ENCODE measurements at places on chromosomes 1 and 21.

DNA sequence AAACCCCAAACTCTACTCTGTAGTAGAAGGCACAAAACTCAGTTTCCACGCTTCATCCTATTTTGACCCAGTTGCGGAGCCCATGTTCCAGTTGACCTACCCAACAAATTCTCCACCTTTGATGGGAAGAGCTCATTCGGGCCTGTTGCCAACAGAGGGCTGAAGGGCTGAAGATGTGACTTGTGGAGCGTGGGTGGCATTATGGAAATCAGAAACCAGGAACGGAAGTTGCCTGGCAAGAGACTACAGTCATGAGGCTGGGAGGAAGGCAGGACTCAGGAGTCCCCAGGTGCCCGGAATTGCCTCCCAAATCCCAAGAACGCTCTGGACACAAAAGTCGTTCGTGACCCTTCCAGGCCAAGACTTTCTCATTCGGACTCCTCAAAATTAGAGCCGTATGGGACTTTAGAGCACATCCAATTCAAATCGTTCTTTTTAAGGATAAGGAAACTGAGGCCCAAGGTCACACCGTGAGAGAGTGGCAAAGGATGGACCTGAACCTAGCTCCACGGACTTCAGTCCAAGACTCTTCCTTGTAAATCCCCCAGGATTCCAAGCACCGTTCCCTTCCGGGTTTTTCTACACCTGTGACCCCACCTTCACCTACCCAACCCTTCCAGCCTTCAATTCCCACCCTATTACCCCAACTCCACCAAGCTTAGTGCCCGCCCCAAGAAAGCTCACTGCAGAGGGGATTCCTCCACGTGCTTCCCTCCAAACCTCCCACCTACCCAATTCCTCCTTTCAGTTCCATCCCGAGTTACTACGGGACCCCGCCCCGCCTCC, 739 bp downstream of the SMG5 start:
- peaks cover 20% of the 10 kb centered on the region for H3K36me3 ChIP-seq
- DNase-seq, result no peak
- no peaks in the 10 kb centered on the region for H3K27me3 ChIP-seq
- peaks cover 39% of the 10 kb centered on the region for H3K4me1 ChIP-seq
- peak overlapping the region; percentile 95 for H3K4me3 ChIP-seq

DNA sequence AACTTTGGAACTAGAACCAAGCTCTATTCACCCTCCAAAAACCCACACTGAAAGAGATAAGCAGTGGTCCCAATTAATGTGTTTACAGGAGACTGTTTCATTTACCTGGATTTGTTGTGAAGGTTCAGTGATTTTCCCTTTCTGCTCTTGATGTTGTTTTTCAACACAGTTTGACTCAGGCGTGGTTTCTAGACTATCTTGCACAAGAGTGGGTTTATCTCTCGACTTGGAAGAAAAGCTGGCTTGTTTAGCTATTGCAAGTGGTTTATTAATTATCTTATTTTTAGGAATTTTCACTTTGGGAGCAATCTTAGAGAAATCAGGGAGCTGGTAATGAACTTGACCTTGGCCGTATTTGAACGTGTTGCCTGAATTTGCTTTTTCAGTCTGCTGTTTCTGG, 5.3 kb downstream of the AKNAD1 start:
- H3K27ac ChIP-seq, result no peak overlapping the region
- H3K4me1 ChIP-seq, result no peaks in the 10 kb centered on the region
- H3K27me3 ChIP-seq, result peaks cover 35% of the 10 kb centered on the region
- no peak overlapping the region for H3K4me3 ChIP-seq
- DNase-seq, result no peak

GRCh38 chr1:84089465-84089864, 54.6 kb upstream of the PRKACB start:
- no peak for DNase-seq
- H3K4me1 ChIP-seq, result no peaks in the 10 kb centered on the region
- H3K36me3 ChIP-seq, result peaks cover 36% of the 10 kb centered on the region
- H3K4me3 ChIP-seq, result no peak overlapping the region

DNA sequence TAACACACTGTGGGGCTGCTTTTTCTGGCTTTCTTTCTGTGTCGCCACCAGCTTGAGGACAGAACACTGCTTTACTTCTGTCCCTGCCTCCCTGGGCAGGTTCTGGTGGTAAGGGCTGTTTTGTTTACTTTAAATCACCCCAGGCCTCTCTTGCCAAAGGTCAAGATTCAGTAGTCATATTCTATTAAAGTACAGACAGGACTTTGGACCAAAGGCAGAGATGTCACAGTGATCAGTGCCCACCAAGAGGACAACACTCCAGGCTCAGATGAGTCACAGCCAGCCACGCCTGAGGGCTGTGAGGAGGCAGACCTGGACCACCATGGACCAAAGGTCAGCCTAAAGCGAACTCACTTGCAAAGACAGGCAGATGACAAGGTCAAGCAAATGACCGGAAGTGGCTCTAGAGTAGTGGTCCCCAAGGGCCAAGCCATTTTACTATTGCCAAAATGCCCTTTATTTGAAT, 200.0 kb downstream of the RHOU start:
- peaks cover 7% of the 10 kb centered on the region for H3K27me3 ChIP-seq
- peaks cover 3% of the 10 kb centered on the region for H3K36me3 ChIP-seq
- H3K4me1 ChIP-seq, result peaks cover 70% of the 10 kb centered on the region
- no peak overlapping the region for H3K4me3 ChIP-seq
- H3K27ac ChIP-seq, result no peak overlapping the region

DNA sequence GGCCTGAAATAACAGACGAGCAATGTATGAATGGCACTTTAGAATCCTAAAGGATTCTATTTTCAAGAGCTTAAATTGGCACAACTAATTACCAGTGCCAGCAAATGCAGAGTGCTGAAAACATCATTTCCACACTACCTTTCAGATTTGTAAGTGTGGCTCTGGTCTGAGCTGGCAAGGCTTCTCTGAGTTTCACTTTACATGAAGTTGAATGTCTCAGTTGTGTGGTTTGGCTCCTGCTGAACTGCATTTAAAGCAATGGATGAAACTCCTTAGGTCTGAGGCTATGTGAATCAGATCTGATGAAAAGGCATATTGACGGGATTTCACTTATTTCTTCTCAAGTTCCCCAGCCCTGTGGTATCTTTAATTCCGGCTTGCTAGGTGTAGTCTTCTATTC, 114.8 kb upstream of the PTGFR start:
- peaks cover 8% of the 10 kb centered on the region for H3K27me3 ChIP-seq
- H3K27ac ChIP-seq, result no peak overlapping the region
- H3K4me1 ChIP-seq, result no peaks in the 10 kb centered on the region
- no peak for DNase-seq
- no peaks in the 10 kb centered on the region for H3K36me3 ChIP-seq

DNA sequence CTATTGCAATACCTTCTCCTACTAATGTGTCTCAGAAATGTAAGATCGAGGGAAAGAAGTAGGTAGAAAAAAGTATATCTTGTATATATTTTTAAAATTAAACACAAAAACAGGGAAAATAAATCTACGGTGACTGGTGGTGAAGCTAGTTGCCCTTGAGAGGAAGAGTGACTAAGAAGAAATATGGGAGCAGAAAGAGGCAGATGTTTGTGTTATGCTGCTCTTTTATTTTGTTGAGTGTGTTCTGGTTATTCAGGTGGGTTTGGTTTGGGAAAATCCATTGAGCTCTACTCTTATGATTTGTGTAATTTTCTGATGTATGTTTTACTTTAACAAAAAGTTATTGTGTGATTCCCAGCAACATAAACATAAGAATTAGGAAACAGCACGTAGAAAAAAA, 444.9 kb upstream of the B3GALT2 start:
- H3K36me3 ChIP-seq, result no peaks in the 10 kb centered on the region
- peaks cover 22% of the 10 kb centered on the region for H3K4me1 ChIP-seq
- no peaks in the 10 kb centered on the region for H3K27me3 ChIP-seq
- H3K4me3 ChIP-seq, result no peak overlapping the region
- no peak overlapping the region for H3K27ac ChIP-seq

DNA sequence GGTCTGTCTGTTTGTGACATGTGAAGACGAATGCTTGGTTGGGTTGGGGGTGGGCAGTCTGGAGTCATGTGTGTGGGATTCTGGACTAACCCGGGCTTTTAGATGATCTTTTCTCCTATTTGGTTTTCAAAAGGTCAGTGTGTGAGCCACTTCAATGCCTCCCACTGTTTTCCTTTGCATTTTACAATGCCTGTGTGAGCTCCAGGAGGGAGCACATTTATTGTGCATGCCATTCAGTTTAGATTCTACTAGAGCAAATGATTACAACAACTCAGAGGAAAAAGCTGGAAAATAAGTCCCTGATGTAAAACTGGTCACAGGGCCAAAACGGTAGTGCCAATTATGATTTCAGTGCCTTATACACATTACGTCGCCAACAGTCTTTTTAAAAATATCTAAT, 90.9 kb downstream of the LYPLAL1 start:
- peaks cover 23% of the 10 kb centered on the region for H3K4me1 ChIP-seq
- no peaks in the 10 kb centered on the region for H3K27me3 ChIP-seq
- peak overlapping the region; percentile 86 for H3K27ac ChIP-seq
- H3K36me3 ChIP-seq, result peaks cover 34% of the 10 kb centered on the region

- H3K27me3 ChIP-seq, result no peaks in the 10 kb centered on the region
- no peak for DNase-seq
These were observed 36.5 kb downstream of the LGALS8 start for GRCh38 chr1:236560213-236560771.

- no peak for DNase-seq
- H3K36me3 ChIP-seq, result no peaks in the 10 kb centered on the region
- H3K27ac ChIP-seq, result no peak overlapping the region
- peaks cover 11% of the 10 kb centered on the region for H3K27me3 ChIP-seq
- no peak overlapping the region for H3K4me3 ChIP-seq
- peaks cover 26% of the 10 kb centered on the region for H3K4me1 ChIP-seq
These were observed 159.9 kb upstream of the RUNX1 start for GRCh38 chr21:35208810-35209517.

DNA sequence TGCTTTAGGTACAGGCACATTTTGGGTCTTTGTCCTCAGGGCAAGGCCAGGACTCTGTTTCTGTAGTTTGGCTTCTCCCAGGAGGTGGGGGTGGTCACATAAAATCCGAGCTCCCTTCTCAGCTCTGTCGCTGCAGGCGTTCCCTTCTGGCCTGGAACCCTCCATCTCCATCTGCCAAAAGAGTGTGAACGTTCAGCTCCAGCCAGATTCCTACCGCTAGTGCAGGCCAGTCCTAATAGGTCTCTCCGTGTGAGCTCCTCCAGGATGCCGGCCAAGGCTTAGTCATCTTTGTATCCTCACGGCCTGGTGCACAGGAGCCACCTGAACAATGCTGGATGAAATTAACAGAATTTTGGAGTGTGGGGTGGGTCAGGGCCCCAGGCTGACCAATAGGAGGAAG, 19.9 kb upstream of the KCNA10 start:
- H3K27me3 ChIP-seq, result peaks cover 36% of the 10 kb centered on the region
- H3K27ac ChIP-seq, result no peak overlapping the region
- H3K4me3 ChIP-seq, result no peak overlapping the region
- no peaks in the 10 kb centered on the region for H3K4me1 ChIP-seq

DNA sequence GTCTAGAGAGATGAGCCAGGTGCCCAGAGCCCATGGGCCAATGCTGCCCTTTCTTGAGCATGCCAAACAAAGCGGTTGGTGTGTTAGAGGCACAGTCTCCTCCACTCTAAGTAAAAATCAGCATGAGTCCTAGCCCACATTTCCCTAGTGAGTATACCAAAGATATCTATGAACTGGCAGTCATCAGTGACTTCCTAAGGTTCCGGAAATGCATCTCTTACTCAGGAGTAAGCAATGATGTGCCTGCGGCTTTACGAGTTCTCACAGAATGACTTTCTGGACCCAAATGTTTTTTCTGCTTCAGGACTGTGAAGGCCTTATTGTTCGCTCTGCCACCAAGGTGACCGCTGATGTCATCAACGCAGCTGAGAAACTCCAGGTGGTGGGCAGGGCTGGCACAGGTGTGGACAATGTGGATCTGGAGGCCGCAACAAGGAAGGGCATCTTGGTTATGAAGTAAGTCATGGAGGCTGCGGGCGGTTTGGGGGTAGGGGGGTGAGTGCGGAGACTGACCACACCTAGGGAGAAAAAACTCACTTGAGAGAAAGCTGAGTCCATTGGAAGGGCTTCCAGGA, 9.2 kb downstream of the PHGDH start:
- no peak overlapping the region for H3K4me3 ChIP-seq
- peak overlapping the region; percentile 75 for H3K27ac ChIP-seq
- H3K27me3 ChIP-seq, result peaks cover 3% of the 10 kb centered on the region
- H3K36me3 ChIP-seq, result peaks cover 61% of the 10 kb centered on the region

DNA sequence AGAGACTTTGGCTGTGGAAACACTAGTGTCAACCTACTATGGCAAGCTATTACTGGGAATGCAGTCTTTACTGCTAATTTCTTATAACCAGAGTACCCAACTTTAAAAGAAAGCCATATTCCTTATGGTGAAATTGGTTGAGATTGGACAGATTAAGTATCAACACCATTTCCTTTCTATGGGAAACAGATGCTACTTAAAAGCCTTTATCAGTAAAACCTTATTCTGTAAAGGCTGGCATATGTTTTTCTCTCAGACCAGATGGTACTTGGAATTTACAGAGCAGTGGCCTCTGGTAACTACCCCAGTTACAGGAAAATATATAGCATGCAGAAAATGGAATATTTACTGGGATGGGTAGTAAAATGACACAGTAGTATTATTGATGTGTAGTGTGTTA, 18.8 kb downstream of the IFI44 start:
- no peak overlapping the region for H3K4me3 ChIP-seq
- H3K27me3 ChIP-seq, result peaks cover 5% of the 10 kb centered on the region
- H3K4me1 ChIP-seq, result no peaks in the 10 kb centered on the region
- H3K27ac ChIP-seq, result no peak overlapping the region

DNA sequence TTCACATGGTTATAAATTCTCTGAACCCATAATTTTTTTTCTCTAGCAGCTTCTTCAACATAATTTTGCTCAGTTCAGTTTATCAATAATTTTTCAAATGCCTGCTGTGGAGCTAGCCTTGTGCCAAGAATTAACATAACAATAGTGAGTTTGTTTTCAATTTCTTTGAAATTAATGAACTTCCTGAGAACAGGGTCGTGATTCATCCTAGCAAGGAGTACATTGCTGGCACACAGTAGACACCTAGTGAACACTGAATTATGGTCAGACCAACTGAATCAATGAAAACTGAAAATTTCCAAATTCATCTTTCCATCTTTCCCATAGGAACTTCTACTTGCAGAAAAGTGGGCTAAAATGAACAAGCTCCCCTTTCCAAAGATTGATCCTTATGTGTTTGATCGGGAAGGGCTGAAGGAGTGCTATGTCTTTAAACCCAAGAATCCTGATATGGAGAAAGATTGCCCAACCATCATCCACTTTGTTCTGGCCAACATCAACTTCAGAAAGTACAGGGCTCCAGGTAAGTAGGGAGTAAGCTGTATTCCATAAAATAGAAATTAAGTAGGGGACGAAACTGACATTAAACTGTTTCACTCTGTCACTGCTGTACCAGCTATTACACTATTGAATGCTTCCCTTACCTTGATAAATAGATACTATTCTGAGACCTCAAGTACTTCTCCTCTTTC, 148.7 kb downstream of the PLA2G4A start:
- no peaks in the 10 kb centered on the region for H3K36me3 ChIP-seq
- DNase-seq, result no peak
- H3K27ac ChIP-seq, result no peak overlapping the region
- H3K4me1 ChIP-seq, result no peaks in the 10 kb centered on the region

- no peak within 1 kb of the TSS for H3K4me3 ChIP-seq
- no peaks in the 10 kb centered on the region for H3K36me3 ChIP-seq
- H3K27ac ChIP-seq, result no peak within 1 kb of the TSS
- peak; percentile 26 for DNase-seq
- H3K4me1 ChIP-seq, result peaks cover 5% of the 10 kb centered on the region
These were observed at the start of gene EPHA10 for GRCh38 chr1:37764888-37765441. Gene EPHA10 (minus strand): TSS chr1:37765120. CDS start chr1:37765066, 54 bp downstream.

GRCh38 chr1:166808952-166809351, 30.3 kb upstream of the POGK start:
- H3K4me3 ChIP-seq, result no peak overlapping the region
- no peaks in the 10 kb centered on the region for H3K36me3 ChIP-seq
- H3K4me1 ChIP-seq, result no peaks in the 10 kb centered on the region
- no peak for DNase-seq
- H3K27me3 ChIP-seq, result no peaks in the 10 kb centered on the region

- H3K36me3 ChIP-seq, result no peaks in the 10 kb centered on the region
- no peak for DNase-seq
- H3K27ac ChIP-seq, result no peak overlapping the region
- H3K4me1 ChIP-seq, result no peaks in the 10 kb centered on the region
- peaks cover 6% of the 10 kb centered on the region for H3K27me3 ChIP-seq
These were observed 25.2 kb downstream of the PDE4B start for GRCh38 chr1:65817891-65818290.

All from nephron progenitor cell (in vitro differentiated cells).